Umbilical cord (tissue), 2 donors: ENCODE measurements at places on chromosomes 6 and 20.

DNA sequence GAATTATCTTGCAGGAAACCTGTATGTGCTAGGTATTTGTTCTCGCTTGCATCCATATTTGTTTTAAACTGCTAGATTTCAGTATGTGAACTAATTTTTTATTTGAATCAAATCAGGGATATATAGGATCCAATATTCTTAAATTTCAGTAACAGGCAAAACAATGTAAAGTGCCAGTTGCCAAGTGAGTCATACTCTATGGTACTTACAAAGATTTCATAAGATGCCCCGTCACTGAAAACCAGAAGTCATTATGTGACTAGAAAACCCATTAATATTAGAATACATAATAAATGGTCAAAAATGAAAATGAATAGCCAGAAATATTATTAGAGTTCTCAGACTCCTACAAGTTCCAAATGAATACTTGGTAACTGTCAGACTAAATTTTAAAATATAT is 481.2 kb downstream of the TFAP2A start:
- no peak for DNase-seq

GRCh38 chr6:30013291-30013922 is 47.7 kb upstream of the POLR1H start:
- DNase-seq: no peak

DNA sequence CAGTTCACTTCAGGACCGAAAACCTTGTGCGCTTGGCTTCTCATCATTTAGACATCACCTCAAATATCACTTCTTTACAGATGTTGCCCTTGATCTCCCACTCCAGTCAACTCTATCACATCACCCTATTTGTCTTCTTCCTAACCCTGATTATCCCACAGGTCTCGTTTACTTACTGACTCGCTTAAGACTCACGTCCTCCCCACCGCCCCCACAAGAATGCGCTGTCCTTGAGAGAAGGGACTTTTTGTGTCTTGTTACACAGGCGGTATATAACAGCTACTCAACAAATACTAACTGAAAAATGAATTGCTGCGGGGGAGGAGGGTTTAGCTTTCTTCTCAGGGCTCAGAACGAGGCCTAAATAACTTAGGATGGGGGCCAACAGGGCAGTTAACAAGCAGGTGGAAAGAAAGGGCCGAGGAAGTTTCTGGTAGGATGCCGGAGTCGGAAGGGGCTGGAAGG is 527 bp downstream of the TOMM34 start:
- DNase-seq: peak; percentile 47

DNA sequence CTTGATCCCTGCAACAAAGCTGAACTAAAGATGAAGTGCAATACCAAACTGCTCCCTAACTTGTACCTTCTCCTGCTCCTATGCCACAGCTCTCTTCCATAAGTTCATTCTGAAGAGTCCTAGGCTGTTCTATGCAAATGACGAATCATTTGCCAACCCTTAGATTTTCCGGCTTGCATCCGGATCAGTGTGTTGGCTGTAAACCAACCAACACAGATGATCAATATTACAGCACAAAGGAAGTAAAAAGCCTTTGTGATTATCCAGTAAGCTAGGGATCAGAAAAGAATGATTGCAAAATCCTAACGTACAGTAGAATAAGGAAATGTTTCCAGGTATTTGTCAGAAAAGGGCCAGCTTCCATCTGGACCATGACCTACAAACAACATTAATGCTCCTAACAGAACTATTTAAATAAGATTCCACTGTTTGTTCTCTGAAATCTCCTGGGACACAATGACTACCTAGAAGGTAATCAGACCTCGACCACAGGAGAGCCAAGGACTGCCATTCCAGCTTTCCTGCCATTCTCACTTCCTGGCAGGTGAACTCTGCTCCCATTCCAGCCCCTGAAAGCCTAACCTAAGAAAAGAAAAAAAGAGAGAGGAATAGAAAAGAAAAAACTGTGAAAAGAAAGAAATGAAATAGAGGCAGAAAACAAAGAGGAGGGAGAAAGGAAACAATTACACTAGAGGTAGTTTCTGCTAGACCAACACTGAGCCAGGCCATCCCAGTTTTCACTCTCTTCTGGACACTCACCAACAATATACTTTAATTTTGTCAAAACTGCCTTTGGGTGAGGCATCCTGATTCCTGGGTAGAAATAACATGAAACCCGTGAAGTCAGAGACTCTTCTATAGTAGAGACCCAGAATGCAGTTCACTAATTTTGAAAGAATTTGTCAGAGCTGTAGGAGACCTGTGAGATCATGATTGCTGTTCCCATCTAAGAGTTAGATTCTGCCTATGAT is 19.7 kb downstream of the GMDS start:
- DNase-seq: no peak

DNA sequence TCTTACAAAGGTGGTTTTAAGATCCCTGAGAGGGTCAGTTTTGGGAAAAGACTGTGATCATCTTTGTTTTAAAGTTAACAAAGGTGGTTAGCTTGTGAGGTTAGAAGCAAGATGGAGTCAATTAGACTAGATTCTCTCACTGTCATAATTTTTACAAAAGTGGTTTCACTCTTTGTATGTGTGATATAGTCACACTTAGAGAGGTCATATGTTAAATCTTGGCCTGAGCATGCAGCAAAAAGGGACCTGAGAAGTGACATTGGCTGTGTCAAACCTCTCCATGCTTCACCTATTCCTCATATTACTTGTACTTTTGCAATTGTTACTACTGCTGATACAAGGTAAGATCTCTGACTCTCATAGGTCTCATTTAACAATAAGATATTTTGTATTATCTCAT is 368.0 kb downstream of the TBC1D32 start:
- no peak for DNase-seq

DNA sequence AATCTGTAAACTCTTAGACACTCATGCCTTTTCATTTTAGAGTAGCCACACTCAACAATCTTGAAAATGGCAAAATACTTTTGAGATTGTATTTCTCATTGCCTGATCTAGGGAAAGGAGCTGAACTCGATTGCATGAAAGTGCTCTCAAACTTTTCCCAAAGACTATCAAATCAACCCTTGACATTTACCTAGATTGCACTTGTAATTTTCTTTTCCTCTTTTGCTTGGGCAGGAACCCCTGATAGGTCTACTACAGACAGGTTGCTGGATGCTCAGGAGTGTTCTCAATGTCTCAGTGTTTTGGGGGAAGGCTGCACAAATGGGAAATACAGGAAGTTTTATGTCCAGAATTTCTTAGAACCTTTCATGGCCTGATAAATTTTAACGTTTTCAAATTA is 468.0 kb upstream of the GJE1 start:
- DNase-seq: no peak

DNA sequence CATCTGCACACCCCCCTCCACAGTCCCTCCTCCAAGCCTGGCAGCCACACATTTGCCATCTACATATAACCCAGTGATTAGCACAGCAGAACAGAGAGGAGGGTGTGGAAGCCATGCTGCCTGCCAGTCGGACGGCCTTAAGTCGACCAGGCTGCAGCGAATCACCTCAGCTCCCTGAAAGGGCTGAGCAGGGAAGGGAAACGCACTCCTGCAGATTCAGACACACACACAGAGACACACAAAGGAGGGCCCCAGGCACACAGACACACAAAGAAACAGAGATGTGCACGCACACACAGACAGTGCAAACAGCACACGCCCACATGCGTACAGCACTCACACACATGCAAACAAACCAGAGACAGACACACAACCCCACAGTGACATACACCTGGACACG is 11.2 kb upstream of the SIRPA start:
- no peak for DNase-seq

- no peak for DNase-seq
Observed at GRCh38 chr20:44540834-44541233, 19.0 kb upstream of the SERINC3 start.

DNA sequence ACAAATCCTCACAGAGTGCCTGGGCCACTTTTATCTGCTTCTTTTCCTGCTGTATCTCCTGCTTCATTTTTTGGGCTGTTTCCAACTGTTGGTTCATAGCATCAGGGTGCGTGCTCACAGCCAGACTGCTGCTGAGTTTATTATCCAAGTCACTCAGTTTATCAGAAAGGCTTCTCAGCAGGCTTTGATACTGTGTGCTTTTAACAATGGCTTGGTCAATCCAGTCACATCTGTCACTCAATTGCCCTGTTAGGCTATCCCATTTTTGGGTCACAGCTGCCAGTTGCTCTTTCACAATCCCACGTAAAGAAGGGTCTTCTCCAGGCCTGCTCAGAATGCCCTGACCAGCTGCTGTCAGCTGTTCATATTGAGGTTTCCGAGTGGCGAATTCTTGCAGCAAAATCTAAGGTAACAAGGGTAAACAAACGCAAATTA is 87.2 kb downstream of the DST start:
- peak; percentile 89 for DNase-seq

DNA sequence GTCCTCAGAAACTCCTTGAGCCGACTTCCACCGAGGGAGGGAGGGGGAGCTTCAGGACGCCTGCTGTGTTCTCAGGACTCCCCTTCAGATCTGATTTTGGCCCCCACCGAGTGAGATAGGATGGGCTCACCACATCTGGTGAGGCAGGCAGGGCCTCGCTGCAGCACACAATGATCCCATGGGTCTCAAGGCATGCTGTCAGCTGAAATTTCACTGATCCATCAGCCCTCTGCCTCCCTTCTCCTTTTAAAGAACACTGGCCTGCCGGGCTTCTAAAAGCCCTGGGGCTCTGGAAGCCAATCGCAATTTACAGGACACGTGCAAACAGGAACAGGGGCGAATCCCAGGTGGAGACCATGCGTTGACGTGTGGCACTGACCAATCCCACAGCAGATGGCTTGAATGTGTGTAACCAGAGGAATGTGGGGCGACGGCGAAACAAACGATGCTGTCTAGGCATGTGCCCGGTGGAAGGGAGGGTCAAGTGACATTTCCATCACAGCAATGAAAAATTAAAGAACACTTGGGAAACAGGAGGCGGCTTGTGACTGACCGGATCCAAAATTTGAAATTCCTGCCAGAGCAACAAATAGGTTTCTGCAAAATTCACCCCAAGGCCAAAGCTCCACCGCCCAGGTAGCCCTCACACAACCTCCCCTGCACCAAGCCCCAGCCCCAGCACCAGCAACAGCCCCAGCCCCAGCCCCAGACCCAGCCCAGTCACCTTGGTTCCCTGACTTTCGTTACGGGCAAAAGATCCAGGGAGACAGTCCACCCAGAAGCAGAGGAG is 167.1 kb upstream of the ZNF337 start:
- DNase-seq: no peak

DNA sequence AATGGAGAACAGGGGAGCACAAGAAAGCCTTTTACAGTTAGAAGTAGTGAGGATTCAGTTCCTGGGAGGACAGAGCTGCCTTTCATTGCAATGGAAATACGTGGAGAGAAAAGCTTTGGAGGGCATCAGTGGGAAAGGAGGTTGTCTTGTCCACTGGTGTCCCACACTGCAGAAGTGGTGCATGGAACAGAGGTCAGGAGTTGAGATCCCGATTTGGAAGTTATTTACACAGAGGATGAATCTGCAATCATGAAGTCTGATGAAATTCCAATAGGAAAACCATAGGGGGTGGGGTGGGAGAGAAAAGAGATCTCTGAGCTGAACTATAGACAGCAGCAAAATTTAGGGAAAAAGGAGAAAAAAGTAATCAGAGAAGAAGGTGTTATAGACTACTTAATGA is 33.6 kb downstream of the ADGRG6 start:
- DNase-seq: no peak
